ENCODE measurements at places on chromosomes 6 and 20.

DNA sequence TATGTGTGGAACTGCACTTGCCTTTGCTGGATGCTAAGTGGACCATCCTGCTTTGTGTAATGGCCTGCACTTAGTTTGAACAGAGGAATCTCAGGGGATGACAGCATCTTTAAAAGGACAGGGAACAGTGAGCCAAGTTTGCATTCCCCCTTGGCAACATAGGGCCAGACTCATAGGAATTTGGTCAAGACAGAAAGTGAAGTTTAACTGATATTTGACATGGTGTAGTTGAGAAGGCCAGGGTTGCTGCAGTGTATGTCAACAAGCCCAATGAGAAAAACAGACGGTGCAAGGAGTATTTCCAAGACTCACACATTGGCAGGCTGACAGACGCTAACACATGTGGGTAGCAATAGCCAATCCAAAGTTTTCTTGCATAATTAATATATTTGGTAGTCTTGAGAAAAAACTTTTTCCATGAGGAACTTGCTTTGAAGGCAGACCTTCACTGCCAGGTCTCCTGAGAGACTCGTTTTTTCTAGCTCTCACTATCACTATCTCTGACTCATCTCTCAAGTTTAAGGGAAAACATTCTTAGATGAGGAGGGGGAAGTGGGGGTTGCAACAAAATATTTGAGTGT, 213.8 kb downstream of the IBTK start:
- no peak for DNase-seq

- peak; percentile 45 for DNase-seq
Observed at GRCh38 chr6:143964674-143965081, 43.4 kb downstream of the PLAGL1 start.

DNA sequence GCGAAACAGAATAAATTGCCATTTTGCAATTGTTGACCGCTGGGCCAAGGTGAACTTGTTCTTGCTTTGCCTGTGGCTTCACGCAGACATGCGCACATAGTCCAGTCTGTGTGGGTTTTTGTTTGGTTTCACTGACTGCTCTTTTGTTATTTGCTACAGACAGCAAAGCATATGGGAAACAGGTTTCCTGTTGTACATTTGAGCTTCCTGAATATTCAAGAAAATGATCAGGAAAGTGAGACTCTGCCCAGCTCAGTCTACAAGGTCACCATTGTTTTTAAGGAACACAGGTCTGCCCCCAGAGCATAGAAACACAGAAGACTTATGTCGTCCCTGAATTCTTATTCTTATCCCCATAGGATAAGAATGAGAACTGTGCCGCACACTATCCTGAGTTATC, 55.6 kb downstream of the SASH1 start:
- DNase-seq, result no peak

GRCh38 chr6:108656836-108657235, 96.1 kb downstream of the FOXO3 start:
- no peak for DNase-seq

- no peak for DNase-seq
Observed at GRCh38 chr6:161407581-161407980, 133.7 kb upstream of the AGPAT4 start.

DNA sequence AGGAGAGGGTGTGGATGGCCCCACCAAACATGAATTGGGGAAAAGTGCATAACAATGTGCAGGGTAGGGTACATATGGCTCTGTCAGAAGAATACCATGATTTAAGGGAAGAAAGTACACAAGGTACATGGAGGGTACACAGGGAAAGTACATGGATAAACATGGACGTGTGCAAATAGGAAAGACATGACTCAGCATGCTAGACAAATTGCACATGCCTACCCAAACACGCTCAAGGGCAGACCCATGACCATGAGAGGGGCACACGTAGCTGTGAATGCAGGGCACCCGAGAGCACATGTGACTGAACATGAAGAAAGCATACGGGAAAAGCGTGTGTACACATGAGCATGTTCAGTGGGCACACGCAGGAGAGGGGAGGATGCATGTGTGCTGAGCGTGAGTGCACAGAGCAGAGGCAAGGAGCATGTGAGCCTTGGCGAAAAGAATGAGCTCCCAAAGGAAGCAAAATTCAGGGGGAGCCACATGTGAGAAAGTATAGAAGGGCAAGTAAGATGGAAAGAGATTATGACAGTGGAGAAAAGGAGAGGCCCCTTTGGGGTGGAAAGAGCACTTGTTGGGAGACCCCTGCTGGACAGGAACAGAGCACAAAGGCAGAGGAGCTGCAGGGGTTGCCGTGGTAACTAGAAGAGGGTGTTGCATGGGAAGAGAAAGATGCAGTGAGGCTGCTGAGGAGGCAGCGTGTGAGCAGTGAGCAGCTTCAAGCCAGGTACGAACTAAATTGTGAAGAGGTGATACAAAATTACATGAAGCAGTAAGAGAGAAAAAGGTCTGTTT, 17.8 kb downstream of the OR2H2 start:
- DNase-seq, result peak; percentile 68

DNA sequence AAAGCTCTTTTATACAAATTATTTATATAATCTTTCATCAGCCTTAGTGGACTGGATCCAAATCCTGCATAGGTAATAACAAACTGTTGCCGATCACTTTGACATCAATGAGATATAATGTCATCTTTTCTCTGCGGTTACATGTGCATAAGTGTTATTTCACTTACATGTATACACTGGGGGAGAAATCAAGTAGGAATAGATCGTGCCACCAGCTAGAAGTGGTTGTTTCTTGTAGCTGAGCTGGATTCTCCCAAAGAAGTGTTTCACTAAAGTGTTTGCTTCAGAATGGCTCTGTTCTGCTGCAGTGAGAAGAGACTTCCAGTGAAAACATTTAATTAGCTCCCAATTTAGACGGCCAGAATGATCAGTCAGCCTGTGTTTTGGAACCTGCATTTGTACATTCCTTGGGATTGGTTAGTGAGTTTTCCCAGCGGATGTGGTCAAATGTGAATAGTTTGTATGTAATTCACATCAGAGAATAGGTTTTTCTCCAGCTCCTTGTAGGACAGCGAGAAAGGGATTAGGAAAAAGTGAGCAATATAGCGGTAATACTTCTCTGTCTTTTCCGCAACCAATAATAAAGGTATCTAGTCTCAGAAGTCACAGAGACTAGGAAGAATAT, 163.1 kb upstream of the CCN2 start:
- no peak for DNase-seq

GRCh38 chr6:157579467-157580031, 198.6 kb downstream of the ZDHHC14 start:
- DNase-seq, result no peak

DNA sequence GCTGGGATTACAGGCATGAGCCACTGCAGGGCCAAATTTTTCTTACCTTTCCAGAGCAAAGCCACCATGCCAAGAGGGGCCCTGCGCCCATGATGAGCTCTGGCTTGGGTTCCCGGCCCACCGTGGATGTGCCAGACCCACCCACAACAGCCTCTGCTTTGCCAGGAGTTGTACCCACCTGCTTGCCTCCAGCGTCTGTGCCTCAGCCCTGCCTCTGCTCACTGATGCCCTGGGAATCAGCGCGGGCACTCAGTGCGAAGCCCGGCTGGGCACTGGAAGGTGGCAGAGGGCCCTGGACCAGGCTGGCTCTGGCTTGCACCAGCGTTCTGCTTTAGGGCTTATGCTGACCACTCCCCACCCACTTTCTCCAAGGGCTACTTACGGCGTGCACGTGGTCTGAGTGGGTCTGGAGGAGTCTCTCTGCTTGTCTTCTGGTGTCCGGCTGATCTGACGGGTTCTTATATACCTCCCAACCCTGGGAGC, at the start of gene MLN:
MLN (minus strand) TSS at position 433 of the 483 bp plus-strand sequence. CDS start 2,840 bp downstream, outside the sequence.
- no peak for DNase-seq

GRCh38 chr6:153103319-153103655, 27.8 kb downstream of the RGS17 start:
- DNase-seq, result no peak

DNA sequence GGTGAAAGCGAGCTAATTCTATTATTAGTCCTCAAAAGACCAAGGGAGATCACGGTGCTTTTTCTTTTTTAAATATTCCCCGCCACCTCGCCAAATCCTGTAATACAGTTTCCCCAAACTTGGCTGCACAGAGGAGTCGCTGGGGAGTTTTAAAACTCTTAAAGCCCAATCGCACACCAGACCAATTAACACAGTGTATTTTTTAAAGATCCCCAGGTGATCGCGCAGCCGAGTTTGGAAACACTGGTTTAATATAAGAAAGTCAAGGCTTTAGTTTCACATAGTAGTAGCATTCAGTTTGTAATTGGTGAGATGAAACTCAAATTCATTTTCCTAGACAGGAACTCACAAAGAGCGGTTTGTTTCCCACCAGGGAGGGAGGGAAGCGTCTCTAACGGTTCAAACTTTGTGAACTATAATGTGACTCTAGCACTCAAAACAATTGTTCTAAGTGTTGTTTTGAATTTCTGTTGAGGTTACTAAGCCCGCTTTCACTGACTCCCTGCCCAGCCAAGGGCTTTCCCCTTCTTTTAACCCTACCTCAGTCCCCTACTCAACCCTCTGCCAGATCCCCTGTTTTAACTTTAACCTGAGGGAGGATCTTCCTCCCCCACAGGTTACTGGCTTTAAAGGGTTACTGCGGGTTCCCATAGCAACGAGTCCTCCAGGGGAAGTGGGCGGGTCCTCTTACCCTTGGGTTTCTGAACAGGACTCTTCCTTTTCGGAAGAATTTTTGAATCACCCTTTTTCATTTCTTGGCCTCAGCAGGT, 25.7 kb upstream of the BTBD3 start:
- peak; percentile 96 for DNase-seq

DNA sequence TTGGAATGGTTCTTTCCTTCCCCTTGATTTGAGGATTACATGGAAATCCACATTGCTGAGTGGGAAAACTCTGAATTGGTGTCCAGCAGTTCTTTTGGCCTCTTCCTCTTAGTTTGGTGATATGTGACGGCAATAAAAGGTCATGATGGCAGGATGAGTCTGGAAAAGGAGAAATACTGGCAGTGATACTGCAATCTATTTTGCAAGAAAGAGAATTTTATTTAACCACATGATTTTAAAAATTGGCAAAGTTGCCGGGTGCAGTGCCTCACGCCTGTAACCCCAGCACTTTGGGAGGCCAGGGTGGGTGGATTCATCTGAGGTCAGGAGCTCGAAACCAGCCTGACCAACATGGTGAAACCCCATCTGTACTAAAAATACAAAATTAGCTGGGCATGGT, 73.1 kb downstream of the ADTRP start:
- DNase-seq, result no peak

- DNase-seq, result peak; percentile 91
Observed at GRCh38 chr6:158031381-158032353, 50.0 kb downstream of the SYNJ2 start.

DNA sequence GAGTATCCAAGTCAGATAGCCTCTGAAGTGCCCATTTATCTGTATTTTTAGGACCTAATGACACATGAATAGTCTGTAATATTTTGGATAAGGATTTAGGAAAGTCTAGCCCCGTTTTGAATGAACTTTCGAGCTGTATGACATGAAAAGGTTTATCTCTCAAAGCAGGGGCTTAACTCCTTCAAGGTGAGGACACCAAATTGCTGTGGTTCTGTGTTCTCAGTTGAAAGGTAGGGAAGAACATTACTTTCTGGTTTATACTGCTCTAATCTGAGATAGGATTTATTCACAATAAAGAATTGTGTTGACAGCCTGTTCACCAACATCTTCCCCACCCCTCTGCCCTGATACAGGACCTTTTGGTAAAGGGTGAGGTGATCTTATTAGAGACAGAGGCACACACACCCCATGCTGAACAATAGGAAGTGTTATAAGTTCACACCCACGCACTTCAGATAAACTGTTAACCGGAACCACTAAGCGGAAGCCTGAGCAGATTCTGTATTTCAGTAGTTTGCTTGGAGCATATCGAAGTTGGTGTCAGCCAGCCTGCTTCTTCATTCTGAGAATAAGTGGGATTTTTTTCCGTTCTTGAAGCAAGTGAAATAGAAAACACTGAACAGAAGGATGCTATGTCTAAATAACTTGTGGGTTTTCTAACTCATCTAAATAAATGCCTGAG, 223.3 kb downstream of the TMEM242 start:
- peak; percentile 78 for DNase-seq

DNA sequence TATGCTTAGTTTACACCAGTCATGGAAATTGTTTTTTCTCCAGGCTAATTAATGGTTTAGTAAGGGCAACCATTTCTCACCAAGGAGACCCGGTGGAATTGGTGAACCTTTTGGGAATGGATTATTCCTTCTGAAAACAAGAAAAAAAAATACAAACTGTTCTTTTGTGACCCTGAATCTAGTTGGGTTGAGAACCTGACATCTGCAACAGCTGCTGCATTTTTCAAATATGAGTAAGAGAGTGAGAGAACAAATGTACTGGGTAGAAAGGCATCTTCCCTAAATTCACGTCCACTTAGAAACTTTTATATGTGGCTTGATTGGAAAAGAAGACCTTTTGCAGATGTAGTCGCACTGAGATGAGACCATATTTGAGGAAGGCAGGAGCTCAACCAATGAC, 553.4 kb upstream of the EPHA7 start:
- no peak for DNase-seq

DNA sequence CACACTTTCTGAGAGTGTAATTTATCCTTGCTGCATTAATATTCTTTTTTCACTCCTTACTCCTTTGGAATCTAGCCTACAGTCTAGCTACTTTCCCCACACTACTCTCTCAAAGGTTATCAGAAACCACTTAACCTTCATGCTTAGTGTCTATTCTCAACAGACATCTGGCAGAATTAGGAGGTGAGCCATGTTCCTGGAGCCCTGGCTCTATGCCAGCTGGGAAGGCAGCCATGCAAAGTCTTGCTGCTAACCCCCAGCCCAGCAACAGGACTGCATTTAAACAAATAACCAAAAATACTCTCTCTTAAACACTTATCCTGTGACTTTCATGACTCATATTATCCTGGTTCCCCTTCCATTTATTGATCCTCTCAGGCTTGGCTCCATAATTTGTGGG, 260.2 kb downstream of the BCKDHB start:
- DNase-seq, result no peak

DNA sequence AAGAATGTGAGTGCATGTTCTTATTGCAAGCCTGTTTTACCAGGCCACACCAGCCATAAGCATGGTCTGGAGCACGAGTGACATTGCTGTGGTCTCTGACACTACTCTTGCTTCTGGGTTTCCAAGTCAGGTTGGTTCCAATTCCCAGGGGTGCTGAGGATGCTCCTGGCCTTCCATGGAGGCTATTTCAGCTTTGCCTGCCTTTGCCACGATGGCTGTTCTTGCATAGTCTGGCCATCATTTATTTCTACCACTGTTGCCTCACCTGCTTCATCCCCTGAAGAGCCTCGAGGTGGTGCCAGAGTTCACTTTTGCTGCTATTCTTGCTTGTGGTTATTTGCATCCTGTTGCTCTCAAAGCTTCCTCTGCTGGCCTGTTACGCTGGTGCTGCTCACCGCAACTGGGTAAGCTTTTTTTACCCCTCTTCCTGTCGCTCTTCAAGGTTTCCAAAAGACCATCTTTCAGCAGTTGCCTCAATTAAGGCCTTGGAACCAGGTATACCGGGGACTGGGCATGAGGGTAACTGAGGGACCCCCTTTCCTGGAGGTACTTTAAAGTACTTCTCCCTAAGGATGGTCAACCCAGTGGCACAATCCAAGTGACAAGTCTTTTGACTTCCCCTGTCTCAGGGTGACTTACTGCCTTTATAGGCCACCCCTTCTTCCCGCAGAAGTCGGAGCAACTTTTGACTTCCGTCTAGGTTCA, 64.5 kb downstream of the AKAP7 start:
- DNase-seq, result peak; percentile 87

Data from hematopoietic multipotent progenitor cell treated with erythropoietin and hydrocortisone succinate and interleukin-3 and kit ligand, for 6 days (in vitro differentiated cells).